ENCODE measurements at places on chromosomes 2 and 18. TPM values are rescaled to one million over a fixed set of nuclear protein-coding genes. Genes with fewer than 3 reads are reported as not detected.

- no peak for DNase-seq
Measured at GRCh38 chr18:30763902-30764350, 278.6 kb downstream of the DSC3 start.

DNA sequence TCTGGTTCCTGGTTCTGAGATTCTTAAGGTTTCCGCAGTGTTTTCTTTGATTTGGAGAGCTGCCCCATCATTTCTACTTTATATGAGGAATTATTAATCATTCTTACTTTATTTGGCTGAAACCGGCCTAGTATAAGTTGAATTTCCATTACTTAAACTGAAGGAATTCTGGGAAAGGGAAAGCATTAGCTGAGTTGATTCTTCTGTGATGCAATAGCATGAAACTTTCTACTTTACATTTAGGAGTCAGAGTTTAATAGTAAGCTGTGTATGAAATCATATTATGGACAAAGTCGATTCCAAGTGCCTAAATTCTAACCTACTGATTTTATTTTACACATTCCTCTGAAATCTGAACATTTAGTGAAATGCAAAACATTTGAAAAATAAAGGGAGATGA is 1269.7 kb upstream of the ZEB2 start:
- DNase-seq, result no peak

DNA sequence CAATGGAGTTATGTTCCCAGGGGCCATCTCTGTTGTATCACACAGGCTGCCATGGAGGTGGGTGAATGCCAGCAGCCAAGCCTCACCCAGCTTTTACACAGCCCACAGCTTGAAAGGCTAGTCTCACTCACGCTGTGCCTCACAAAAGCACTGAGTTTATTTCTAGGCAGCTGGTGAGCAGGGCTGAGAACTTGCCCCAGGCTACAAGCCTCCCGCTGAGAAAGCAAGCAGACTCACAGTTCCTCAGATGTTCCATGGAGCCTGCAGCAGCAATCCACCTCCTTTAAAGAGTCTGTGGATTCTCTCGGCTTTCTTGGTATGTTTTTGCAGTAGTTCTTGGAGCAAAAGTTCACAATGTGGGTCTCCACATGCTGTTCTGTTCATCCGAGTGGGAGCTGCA is 40.9 kb upstream of the ALKAL2 start:
- DNase-seq, result no peak

DNA sequence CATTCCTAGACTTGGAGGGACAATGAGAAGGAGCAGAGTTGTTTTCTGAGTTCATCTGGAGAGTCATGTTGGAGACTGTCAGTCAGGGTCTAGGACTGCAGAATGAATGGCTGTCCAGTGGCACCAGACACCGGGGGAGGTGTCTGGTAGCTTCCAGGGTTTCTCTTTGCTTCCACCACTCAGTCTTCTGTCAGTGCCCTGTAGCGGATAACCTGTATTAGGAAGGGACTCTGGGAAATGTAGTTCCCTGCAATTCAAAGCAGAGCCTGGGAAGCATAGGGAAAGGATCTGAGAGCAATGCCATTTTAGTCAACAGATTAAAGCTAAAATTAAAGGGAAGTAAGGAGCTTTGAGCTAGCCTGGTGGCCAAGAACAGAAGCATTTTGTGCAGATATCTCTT is 257.9 kb downstream of the THSD7B start:
- DNase-seq, result no peak

DNA sequence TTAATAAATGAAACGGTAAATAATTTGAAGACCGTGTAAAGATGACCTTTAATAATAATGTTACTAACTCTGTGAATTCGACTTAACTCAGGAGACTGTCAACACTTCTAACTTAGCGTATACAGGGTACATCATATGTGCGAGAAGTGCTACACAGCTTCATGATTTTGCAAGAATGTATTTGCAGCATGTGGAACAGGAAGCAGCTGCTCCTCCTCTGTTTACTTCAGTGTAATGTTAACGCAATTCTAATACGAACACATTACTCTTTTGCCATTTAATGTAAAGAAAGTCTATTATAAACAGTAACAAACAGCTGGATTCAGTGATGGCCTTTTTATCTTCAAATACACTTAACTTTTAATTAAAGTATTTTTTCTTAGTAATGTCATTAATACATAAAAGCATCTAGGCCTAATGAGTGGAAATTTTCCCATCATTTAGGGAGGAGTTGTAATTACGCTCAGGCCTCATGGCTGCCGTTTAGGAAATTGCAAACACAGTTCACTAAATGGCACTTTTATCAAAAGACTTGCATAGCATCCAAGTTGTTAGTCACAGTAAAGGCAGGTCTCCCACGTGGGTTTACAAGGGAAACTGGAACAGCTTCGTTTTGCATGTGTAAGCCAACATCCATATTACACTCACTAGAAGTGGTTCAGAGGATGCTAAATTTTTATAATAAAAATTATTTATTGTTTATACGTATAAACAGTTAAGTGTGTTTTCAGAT is 635.7 kb downstream of the FBXO15 start:
- DNase-seq, result peak; percentile 16

- no peak for DNase-seq
Measured at GRCh38 chr2:134716721-134717243, 2.0 kb downstream of the TMEM163 start.

- DNase-seq, result no peak
Measured at GRCh38 chr2:200797242-200797770, 14.4 kb upstream of the BZW1 start.

DNA sequence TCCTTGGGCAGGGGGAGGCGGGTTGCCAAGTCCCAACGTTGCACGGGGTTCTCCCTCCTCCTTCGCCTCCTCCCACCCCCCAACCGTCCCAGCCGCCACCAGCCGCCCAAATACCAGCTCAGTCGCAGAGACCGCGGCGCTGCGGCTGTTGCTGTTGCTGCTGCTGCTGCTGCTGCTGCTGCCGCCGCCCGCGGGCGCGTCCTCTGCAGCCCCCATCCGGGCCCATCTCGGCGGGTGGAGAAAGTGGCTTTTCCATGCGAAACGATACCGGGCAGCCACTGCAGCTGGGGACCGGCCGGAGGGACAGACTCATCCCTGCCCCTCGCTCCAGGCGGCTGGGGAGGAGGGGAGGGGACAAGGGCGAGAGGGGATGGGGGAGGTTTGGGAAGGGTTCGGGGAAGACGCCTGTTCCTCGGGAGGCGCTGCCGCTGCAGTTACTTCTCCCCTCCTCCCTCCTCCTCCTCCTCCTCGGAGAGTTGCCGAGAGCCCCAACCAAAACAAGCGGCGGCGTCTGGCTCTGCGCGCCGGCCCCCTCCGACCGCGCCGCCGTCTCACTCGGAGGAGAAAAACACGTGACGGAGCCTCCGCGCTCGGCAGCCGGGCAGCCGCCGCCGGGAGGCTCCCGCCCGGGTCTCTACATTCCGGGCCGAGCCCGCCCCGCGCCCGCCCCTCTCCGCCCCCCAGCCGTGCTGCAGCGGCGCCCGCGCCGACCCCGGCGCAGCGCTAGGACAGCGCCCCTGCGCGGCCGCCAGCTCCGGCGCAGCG is at the start of gene IRS1:
Gene IRS1 (minus strand): TSS at position 610 of the 765 bp plus-strand sequence. CDS start 1,082 bp downstream, outside the sequence.
- DNase-seq, result peak; percentile 79

- DNase-seq, result no peak
Measured at GRCh38 chr2:217063238-217063755, 203.4 kb upstream of the TNP1 start.

DNA sequence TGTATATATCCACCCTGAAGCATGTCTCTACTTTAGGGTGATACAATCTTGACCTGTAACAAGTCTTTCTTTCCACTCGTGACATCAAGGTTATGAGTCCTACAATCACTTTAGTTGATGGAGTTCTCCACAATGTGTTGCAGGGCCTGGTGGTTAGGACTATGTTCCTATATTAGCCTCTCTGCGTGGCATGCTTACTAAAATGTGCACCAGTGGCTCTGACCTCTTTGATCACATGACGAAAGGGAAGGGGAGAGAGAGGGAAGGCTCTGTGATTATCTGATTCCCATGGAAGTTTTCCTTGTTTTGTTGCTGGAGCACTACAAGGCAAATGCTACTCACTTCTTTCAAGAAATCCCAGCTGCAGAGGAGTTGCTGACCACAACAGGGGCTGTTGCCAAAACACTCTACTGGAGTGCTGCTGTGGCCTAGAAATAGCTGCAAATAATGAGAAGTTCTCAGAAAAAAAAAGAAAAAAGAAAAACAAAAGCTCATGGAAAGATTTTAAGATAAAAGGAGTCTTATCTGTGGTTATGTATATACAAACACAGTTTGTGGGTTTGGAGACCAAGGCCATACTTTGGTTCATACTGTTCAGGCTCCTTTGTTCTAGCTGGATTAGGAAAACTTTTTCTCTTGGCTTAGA is 272.8 kb upstream of the MMADHC start:
- peak; percentile 34 for DNase-seq

DNA sequence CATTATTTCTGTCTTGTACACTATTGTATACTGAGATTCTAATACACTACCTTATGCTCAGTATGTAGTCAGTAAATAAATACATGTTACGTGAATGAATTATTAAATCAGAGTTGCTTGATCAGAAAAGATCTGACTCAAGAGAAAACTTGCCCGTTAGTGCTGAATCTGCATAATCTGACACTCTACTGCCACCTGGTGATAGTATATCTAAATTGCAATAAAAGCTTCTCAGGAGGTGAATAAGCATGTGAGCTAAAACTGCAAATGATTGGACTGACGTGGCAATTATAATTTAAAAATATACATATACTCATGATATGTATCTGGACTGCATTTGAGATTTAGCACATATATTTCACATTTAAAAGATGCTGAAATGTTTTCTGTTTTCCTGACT is 70.4 kb downstream of the KIAA1328 start:
- DNase-seq, result no peak

GRCh38 chr2:47558116-47558767 is 155.3 kb downstream of the MSH2 start:
- peak; percentile 58 for DNase-seq

DNA sequence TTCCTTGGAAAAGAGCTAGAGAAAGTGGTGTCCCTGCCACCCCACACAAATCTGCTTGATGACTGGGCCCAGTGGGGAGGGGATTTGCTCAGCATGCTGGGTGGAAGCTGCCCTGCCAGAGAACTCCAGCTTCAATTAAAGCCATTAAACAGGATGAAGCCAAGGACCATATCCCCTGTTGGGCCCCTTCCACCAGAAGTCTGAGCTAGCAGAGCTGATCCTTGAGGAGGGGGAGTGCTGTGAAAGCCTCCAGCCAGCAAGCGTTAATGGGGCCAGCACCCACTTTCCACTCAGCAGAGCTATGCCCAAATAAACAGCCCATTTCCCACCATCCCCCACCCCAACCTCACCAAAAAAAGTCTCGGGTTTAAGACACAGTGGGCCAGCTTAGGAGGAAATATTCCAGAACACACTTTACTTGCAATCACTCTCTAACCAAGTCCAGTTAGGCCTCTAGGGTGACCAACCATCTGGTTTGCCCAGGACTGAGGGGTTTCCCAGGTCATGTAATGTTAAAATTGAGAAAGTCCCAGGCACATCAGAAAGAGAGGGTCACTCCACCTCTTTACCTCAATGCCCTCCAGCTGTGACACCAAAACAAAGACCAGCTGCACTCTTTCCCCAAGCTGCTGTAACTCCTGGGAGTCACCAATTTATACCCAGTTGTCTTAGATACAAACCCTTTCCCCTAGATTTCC is 132.3 kb downstream of the FOXI3 start:
- no peak for DNase-seq

GRCh38 chr2:230954746-230955145 is 29.7 kb upstream of the GPR55 start:
- no peak for DNase-seq

GRCh38 chr2:111042261-111042660 is 78.5 kb upstream of the BCL2L11 start:
- DNase-seq, result no peak

DNA sequence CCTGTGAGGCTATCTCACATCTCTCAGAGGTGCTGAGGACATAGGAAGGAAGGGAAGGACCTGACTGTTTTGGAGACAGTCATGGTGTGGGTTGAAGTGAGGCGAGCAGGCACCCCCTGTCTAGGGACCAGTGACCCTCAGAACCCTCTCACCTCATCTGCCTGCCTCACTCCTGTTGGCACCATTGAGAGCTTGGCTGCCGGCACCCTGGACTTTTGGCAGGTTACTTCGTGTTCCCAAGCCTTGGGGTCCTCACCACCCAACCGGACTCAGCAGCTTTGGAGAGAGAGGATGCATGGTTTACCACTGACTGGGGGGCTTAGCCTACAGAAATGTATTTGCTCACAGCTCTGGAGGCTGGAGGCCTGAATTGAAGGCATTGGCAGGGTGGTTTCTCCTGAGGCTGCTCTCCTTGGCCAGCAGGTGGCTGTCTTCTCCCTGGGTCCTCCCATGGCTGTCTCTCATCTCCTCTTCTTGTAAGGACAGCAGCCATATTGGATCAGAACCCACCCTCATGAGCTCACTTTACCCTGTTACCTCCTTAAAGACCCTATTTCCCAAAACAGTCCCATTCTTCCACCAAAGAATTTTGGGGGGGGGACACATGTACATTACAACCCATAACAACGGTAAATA is 142.0 kb downstream of the TSN start:
- DNase-seq, result no peak

DNA sequence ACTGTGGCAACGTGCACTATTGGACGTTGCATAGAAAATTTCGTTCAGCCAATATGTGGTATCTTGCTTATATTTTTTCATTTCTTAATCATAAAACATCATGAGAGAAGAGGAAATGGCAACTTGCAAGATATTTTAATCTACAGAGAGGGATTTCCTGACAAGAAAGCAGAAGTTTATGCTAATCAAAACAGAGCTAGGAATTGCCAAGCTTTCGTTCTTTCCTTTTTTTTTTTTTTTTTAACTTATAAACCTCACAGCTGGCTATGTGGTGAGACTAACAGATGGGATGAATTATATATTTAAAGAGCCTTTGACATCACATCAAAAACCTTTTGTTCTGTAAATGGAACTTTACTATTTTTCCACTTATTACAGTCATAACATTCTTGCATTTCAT is 1136.9 kb upstream of the TMEFF2 start:
- DNase-seq, result peak; percentile 5

DNA sequence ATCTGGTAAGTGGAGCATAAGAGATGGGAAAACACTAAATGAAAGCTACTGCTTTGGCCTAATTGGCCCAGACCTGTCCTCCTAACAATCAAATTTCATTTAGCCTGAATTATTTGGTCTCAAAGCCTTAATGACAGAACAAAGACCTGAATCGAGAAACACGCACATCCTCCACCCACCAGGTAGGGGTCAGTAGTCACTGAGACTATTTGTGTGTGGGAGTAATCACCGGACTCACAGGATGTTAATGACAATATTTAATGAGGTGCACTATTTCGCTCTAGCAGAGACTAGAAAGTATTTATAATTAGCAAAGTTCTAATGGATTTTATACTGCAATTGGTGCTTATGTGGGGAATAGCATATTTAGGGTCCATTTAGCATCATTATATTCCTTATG is 68.1 kb downstream of the RBM43 start:
- no peak for DNase-seq

- no peak for DNase-seq
Measured at GRCh38 chr2:170723446-170723958, 8.4 kb downstream of the SP5 start.

GRCh38 chr18:59769129-59769865 is 72.1 kb upstream of the CCBE1 start:
- DNase-seq, result no peak

- no peak for DNase-seq
Measured at GRCh38 chr2:72744049-72744448, 81.8 kb downstream of the EXOC6B start.

Gene KHK
- total RNA-seq, result 1.7 TPM

Gene ANKRD29
- total RNA-seq, result 6.1 TPM

Gene ODC1
- total RNA-seq, result 55.8 TPM
